WTC11 (cell line): ENCODE measurements at places on chromosomes 13 and 19. TPM values are rescaled to one million over a fixed set of nuclear protein-coding genes. Genes with fewer than 3 reads are reported as not detected.

GRCh38 chr19:2608602-2608922 lies 93.9 kb downstream of the GNG7 start:
- no peak overlapping the region for H3K4me3 ChIP-seq
- peaks cover 7% of the 10 kb centered on the region for H3K27me3 ChIP-seq
- 0 out of 2 replicates have a peak overlapping the region, but pooled peaks have one; percentile 82 for H3K27ac ChIP-seq
- peaks cover under 1% of the 10 kb centered on the region; the same call in 1 of the 2 replicates for H3K36me3 ChIP-seq
- no peak for DNase-seq

GRCh38 chr13:41751277-41751676 lies 209.6 kb downstream of the VWA8 start:
- H3K27ac ChIP-seq: no peak overlapping the region
- H3K36me3 ChIP-seq: peaks cover 49% of the 10 kb centered on the region
- H3K4me1 ChIP-seq: no peaks in the 10 kb centered on the region
- H3K4me3 ChIP-seq: no peak overlapping the region
- DNase-seq: no peak
- H3K27me3 ChIP-seq: no peaks in the 10 kb centered on the region

JAK3 gene
- total RNA-seq: 4.4 to 5.6 TPM (median 5.6 TPM) in 3 replicates

GRCh38 chr19:8045872-8046568 lies 6.5 kb upstream of the CCL25 start:
- H3K27ac ChIP-seq: no peak overlapping the region
- no peak for DNase-seq
- peaks cover 34% of the 10 kb centered on the region for H3K27me3 ChIP-seq
- H3K4me1 ChIP-seq: no peaks in the 10 kb centered on the region

CNMD gene
- total RNA-seq: 65.5 to 95.1 TPM (median 65.6 TPM) in 3 replicates

DNA sequence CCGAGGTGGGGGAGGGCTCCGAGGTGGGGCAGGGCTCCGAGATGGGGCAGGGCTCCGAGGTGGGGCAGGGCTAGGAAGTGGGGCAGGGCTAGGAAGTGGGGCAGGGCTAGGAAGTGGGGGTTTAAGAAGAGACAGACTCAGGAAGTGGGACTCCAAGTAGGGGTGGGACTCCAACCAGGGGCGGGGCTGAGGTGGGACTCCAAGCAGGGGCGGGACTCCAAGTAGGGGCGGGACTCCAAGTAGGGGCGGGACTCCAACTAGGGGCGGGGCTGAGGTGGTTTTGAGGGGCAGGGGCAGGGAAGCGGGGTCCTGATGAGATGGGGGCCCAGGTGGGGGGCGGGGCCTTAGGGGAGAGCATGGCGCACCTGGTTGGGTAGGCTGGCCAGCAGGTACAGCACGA lies 13.6 kb downstream of the CFD start:
- H3K27ac ChIP-seq: no peak overlapping the region
- no peaks in the 10 kb centered on the region for H3K27me3 ChIP-seq
- H3K4me1 ChIP-seq: no peaks in the 10 kb centered on the region; the same call in 1 of the 2 replicates
- DNase-seq: peak; percentile 82
- H3K4me3 ChIP-seq: no peak overlapping the region

GRCh38 chr13:55761986-55762385 lies 1378.7 kb upstream of the PRR20A start:
- no peaks in the 10 kb centered on the region for H3K27me3 ChIP-seq
- no peaks in the 10 kb centered on the region for H3K36me3 ChIP-seq
- no peak for DNase-seq

PRTN3 gene
- total RNA-seq: 0.53 to 0.82 TPM (median 0.61 TPM) in 3 replicates

- H3K4me3 ChIP-seq: peak overlapping the region; percentile 50
- peak; percentile 54 for DNase-seq
- no peaks in the 10 kb centered on the region for H3K27me3 ChIP-seq
- H3K27ac ChIP-seq: peak overlapping the region; percentile 99
- peaks cover 4% of the 10 kb centered on the region; the same call in 1 of the 2 replicates for H3K36me3 ChIP-seq
Observed at GRCh38 chr19:47619763-47620162, 10.8 kb downstream of the BICRA start.

DNA sequence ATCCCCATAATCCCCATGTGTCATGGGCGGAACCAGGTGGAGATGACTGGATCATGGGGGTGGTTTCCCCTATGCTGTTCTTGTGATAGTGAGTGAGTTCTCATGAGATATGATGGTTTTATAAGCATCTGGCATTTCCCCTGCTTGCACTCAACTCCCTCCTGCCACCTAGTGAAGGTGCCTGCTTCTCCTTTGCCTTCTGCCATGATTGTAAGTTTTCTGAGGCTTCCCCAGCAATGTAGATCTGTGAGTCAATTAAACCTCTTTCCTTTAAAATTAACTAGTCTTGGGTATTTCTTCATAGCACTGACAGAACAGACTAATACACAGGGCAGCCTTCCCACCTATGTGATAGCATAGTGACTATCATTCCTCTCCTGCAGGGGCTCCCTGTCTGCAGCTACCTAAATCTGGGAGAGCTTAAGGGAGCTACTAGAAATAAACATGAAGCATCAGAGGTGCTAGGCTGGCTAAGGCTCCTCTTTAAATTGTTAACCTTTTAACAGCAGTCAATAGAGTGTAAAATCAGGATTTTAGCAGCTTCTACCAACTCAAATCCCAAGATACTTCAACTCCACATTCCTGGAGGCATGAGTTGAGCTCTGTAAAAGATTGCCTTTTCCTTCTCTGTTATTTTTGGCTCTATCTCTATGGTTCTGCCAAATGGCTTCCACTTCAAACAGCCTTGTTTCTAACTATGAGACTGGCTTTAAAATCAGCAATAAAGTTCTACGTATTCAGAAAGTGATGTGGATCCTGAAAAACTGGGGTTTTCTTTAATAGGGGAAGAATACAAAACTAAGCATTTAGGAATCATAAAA lies 112.3 kb downstream of the VWA8 start:
- peaks cover 21% of the 10 kb centered on the region for H3K36me3 ChIP-seq
- H3K4me1 ChIP-seq: no peaks in the 10 kb centered on the region
- H3K27me3 ChIP-seq: no peaks in the 10 kb centered on the region
- DNase-seq: no peak
- no peak overlapping the region for H3K27ac ChIP-seq

GRCh38 chr13:23716401-23716800 lies 146.2 kb downstream of the TNFRSF19 start:
- DNase-seq: no peak
- no peak overlapping the region for H3K4me3 ChIP-seq
- no peak overlapping the region for H3K27ac ChIP-seq
- H3K27me3 ChIP-seq: peaks cover 3% of the 10 kb centered on the region; the same call in 1 of the 2 replicates

DNA sequence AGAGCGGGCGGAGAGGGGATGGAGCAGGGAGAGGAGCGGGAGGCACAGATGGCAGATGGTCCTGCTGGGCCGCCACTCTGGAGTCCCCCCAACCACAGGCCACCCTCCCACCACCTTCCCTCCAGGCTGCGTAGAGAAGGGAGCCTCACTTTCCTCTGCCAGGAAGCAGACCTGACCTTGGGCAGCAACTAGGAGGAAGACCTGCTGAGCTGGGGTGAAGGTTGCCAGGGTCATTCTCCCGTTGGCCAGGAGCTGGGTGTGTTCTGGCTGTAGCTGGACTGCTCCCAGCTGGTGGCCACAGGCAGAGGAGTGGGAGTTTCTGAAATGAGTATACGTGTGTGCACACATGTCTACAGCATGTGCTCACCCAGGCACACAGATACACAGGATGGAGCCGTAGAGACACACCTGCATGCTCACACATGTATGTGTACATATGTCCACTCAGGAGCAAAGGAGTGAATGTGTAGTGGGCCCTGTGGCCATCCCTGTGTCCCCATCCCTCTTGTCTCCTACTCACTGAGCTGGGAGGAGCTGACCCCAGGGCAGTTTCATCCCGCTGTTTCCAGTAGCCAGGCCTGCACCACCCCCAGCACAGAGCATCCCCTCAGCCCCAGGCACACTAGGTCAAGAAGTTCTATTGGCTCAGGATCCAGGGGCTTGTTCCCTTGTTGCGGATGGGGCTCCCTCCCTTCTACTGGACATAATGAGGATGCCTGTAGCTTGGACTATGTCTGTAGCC lies 53.0 kb downstream of the CHST8 start:
- no peak for DNase-seq
- H3K36me3 ChIP-seq: no peaks in the 10 kb centered on the region
- H3K4me1 ChIP-seq: peaks cover 6% of the 10 kb centered on the region; the same call in 1 of the 2 replicates
- H3K27ac ChIP-seq: no peak overlapping the region

SIGLEC14 gene
- not detected in 3 replicates for total RNA-seq

- no peak overlapping the region for H3K4me3 ChIP-seq
- no peak for DNase-seq
- H3K4me1 ChIP-seq: peaks cover 10% of the 10 kb centered on the region
- H3K27me3 ChIP-seq: no peaks in the 10 kb centered on the region
- no peaks in the 10 kb centered on the region; the same call in 1 of the 2 replicates for H3K36me3 ChIP-seq
- H3K27ac ChIP-seq: no peak overlapping the region
Observed at GRCh38 chr13:113550453-113550852, 34.1 kb upstream of the TFDP1 start.

GRCh38 chr13:106498158-106498557 lies 37.3 kb downstream of the EFNB2 start:
- H3K27me3 ChIP-seq: no peaks in the 10 kb centered on the region
- peaks cover 20% of the 10 kb centered on the region for H3K36me3 ChIP-seq
- peaks cover 51% of the 10 kb centered on the region for H3K4me1 ChIP-seq
- DNase-seq: no peak
- peak overlapping the region; percentile 83 for H3K27ac ChIP-seq

ZNF584 gene
- total RNA-seq: 6.6 to 6.8 TPM (median 6.8 TPM) in 3 replicates

RNF17 gene
- total RNA-seq: 0.05 TPM in 1 of 3 replicates, not detected in the others

SLC5A5 gene
- 2.5 TPM in 3 replicates for total RNA-seq

GRCh38 chr19:48190288-48190884 lies 19.9 kb downstream of the ZSWIM9 start:
- peak overlapping the region; percentile 36; the same call in 1 of the 2 replicates for H3K27ac ChIP-seq
- peaks cover 19% of the 10 kb centered on the region for H3K4me1 ChIP-seq
- peaks cover 5% of the 10 kb centered on the region for H3K27me3 ChIP-seq
- peak overlapping the region; percentile 29; the same call in 1 of the 2 replicates for H3K4me3 ChIP-seq
- H3K36me3 ChIP-seq: peaks cover 21% of the 10 kb centered on the region

PABPC3 gene
- 0.35 to 0.39 TPM (median 0.39 TPM) in 3 replicates for total RNA-seq

RASAL3 gene
- total RNA-seq: 1.2 to 2.3 TPM (median 1.6 TPM) in 3 replicates

DNA sequence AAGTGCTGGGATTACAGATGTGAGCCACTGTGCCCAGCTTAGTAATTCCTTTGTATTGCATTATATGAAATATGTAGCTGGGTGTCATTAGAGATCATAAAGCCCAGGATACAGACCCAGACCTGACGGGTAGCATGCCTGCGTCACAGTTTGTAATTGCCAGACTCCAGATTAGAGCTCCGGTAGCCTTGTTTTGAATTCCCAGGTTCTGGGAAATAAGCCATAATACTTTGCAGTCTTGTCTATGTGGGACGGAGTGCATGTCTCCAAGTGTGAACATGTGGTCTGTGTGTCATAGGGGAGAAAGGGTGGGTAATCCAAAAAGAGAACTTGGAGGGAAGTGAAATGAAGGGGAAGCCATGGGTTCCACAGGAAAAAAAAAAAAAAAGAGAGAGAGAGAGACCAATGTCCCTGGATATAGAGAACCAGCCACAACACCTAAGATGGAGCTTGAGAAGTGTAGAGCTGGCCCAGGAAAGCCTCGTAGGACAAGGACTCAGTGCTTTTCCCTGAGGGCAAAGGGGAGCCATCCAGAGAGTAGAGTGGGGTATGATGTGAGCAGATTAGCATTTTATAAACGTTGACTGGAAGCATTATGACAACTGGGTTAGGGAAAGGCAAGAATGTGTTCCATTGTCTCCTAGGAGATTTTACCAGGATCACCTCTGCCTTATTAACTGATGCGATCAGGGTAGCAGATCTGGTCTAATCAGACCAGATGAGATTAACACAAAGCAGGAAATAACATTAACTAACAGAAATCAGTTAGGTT lies 2.6 kb downstream of the ZSCAN4 start:
- H3K27ac ChIP-seq: no peak overlapping the region
- H3K4me1 ChIP-seq: peaks cover 9% of the 10 kb centered on the region
- peaks cover 49% of the 10 kb centered on the region for H3K27me3 ChIP-seq
- H3K36me3 ChIP-seq: no peaks in the 10 kb centered on the region
- no peak overlapping the region for H3K4me3 ChIP-seq
- DNase-seq: no peak

GRCh38 chr19:49470615-49470978 lies 3.4 kb upstream of the FLT3LG start:
- peaks cover 7% of the 10 kb centered on the region for H3K4me1 ChIP-seq
- peaks cover 12% of the 10 kb centered on the region for H3K27me3 ChIP-seq
- no peak overlapping the region for H3K27ac ChIP-seq
- no peak overlapping the region for H3K4me3 ChIP-seq
- H3K36me3 ChIP-seq: peaks cover 2% of the 10 kb centered on the region; the same call in 1 of the 2 replicates

DNA sequence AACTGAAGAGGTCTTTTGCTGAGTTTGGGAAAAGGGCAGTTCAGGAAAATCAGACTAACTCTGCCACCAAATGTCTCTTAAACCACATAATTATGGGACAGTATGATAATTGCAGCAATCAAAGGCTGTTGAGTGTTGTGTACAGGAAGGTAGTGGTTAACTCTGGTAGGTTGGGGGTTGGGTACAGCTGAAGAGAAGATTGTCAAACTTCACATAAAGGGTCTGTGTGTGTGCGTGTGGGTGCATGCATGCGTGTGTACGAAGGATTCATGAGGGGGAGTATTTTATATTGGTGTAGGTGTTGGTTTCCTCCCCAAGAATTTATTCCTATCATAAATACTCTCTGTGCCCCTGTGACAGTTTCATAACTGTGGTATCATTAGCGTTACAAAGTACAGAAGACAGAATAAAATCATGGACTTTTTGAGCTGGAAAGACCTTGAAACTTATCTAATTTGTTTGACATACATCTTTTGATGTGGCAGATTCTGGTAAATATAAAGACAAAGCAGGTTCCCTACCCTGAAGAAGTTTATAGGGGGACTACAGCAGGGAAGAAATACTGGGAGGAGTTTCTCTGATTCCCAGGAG lies 94.1 kb downstream of the PCCA start:
- peaks cover 26% of the 10 kb centered on the region for H3K4me1 ChIP-seq
- no peaks in the 10 kb centered on the region; the same call in 1 of the 2 replicates for H3K36me3 ChIP-seq
- no peak overlapping the region; the same call in 1 of the 2 replicates for H3K27ac ChIP-seq
- no peak overlapping the region for H3K4me3 ChIP-seq
- DNase-seq: no peak
